Forelimb muscle (tissue), 1 donor: ENCODE measurements at places on chromosomes 1 and 21.

DNA sequence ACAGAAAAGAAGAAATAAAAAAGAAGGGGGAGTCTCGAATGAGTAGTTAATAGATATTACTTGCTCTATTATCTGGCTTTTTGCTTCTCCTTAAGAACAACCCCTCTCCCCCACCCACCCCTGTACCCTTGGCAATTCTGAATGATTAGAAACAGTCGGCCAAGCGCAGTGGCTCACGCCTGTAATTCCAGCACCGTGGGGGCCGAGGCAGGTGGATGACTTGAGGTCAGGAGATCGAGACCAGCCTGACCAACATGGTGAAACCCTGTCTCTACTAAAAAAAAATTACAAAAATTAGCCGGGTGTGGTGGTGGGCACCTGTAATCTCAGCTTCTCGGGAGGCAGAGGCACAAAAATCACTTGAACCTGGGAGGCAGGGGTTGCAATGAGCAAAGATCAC lies 42.7 kb downstream of the GATAD2B start:
- DNase-seq, result no peak

- no peak for DNase-seq
Measured at GRCh38 chr1:169138866-169139670, 32.6 kb downstream of the ATP1B1 start.

GRCh38 chr1:205001162-205001561 lies 41.9 kb upstream of the CNTN2 start:
- no peak for DNase-seq

- no peak for DNase-seq
Measured at GRCh38 chr1:28031173-28031572, 57.2 kb downstream of the EYA3 start.

DNA sequence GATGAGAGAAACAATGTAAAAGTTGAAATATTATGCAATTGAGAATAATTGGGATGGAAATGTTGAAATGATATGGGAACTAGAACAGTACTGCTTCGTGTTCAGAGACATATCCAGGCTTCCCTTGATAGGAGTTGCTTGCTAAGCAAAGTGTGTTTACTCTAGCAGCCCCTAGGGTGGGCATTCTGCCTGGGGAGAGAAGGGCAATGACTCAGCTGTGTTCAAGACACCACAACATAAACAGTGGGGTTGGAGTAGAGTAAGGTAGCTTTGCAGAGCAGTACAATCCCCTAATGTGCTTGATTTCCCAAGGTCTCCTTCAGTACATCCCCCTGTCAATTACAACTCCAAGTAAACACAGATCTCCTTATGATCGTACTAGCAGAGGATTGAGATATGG lies 4.8 kb upstream of the PCNX2 start:
- no peak for DNase-seq

DNA sequence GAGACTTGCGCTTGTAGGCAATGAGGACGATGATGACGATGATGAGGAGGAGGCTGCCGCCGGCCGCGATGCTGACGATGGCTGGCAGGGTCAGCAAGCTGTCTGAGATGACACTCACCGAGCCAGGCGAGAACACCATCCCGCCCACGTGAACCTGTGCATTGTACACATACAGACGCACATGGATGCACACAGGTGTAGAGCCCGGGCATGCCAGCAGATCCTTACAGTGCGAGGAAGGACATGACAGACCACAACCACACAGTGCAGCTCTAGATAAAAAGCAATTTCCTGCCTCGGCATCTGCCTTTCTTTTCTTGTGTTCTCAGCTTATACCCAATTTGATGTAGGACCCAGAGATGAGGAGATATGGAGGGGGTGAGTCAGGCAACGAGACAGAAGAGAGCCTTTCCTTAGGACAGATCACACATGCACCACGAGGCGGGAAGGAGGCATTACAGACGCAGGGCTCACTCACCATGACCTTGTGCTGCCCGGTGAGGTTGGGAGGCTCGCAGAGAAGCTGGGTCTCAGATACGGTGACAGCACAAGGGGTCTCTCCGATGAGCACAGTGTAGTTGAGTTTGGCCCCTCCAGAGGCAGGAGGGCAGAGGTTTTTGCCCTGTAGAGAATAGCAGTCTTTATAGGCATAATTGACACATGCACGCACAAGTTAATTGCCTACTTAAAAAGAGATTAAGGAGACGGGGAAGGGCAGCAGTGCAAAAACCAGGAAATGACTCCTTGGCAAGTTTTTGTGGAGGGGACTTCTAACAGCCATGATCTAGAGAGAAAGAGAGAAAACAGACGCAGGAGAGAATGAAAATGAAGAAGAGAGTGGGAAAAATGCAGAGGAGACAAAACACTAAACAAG lies 133.9 kb upstream of the CD34 start:
- DNase-seq, result no peak

DNA sequence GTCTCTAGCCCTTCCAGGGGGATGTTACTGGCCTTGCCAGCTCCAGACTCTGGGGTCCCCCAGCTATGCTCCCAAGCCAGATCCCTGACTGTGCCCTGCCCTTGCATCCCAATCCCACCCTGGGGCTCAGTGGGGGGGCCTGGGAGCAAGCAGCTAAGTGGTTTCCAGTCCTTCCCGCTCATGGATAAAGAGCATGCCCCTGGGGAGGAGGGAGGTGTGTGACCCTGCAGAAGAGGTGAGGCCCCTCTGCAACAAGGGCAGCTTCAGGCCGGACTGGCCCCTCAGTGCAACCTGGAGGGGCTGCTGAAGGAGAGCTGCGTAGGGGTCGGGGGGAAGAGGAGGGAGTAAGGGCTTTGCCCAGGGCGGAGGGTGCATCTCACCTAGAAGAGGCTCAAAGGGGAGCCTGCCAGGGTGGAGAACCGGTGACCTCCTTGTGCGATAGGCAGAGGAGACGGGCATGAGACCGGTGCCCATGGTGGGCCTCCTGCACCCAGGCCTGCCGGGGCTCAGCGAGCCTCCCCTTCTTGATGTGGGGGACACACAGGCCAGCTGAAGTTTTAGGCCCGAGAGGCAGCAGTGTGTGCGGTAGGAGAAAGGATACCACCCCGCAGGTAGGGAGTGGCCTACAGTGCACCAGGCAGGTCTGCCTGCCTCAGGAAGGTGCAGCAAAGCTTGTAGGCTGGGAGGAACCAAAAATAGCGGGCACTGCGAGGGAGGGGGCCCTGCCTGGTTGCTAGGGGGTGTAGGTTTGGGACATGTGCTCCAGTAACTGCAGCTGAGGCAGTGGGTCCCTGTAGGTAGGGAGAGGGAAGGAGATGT lies 3.1 kb downstream of the OBSCN start:
- DNase-seq, result no peak
